ENCODE measurements at places on chromosomes 2 and 18. TPM values are rescaled to one million over a fixed set of nuclear protein-coding genes. Genes with fewer than 3 reads are reported as not detected.

GRCh38 chr2:106094131-106094841, 99.8 kb downstream of the UXS1 start:
- DNase-seq, result no peak

GRCh38 chr2:164065038-164065437, 329.2 kb upstream of the FIGN start:
- DNase-seq, result no peak

- DNase-seq, result no peak
Measured at GRCh38 chr2:226411727-226412360, 387.8 kb downstream of the IRS1 start.

GRCh38 chr2:127671557-127672302, 3.6 kb downstream of the LIMS2 start:
- no peak for DNase-seq

DNA sequence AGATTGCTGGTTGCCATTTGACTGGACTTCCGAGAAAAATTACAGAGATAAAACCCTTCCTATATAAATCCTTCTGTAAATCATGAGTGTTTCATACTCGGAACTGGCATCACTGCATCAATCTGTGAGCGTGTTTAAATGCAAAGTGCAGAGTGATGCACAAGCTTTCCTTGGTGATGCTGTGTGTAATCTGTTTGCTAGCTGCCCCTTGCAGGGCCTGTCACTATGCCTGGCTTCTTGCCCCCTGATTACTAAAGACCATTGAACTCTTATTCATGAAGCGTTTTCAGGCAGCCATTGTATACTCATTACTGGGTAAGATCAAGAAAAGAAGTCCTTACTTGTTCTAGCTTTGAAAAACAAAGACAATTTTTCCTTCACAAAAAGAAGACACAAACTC, 266.9 kb upstream of the FANCL start:
- DNase-seq, result no peak

DNA sequence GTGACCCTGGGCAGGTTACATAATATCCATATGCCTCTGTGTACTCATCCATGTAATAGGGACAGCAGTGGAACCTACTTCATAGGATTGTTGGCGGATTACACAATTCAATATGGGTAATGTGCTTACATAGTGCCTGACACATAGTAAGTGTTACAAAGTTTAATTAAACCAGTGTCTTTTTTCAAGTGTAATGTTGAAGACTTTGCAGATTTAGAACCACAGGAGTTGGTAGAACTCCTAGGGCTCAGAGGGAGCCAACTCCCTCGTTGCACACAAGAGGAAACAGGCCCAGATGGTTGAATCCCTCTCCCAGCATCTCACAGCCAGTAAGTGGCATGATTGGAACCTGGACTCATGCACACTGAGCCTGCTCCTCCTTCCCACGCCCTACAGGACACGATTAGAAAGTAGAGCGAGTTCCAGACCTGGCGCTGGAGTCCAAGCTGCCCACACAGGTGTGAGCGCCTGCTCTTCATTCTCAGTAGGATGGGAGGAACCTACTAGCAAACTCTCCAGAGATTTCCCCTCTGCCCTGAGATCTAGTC, 97.8 kb downstream of the VSNL1 start:
- DNase-seq, result no peak

DNA sequence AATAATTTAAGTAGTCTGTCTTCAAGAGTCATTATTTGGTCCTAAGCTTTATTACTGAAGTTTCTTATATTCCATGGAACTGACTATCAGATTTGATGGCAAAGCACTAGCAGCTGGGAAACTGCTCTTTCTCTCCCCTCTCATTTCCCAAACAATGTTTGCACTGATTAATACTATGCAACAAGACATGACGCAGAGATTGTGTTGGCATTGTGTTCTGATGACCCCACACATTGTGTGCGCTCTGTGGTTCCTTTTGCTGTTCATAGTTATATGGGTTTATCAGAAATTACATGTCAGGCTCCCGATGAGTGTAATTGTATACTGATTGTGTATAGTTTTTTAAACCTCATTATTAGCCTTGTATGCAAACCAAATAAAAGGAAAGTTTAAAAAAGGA, 331.6 kb upstream of the FANCL start:
- DNase-seq, result no peak

DNA sequence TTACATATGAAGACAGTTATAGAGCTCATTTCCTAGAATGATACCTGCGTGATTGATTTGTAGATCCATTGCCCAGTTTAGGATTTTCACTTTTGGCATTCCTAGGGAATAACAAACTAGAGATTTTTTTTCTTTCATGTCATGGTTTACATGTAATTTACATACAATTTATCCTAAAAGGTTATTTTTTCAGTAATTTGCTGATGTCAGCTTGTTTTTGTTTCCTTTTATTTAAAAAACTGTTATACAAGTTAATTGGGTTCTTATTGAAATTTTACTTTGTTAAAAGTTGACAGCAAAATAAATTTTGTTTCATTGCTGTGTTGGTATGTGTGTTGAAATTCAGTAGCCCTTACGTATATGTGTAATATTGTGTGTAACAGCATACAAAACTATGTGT, 23.4 kb downstream of the MTX2 start:
- DNase-seq, result no peak

DNA sequence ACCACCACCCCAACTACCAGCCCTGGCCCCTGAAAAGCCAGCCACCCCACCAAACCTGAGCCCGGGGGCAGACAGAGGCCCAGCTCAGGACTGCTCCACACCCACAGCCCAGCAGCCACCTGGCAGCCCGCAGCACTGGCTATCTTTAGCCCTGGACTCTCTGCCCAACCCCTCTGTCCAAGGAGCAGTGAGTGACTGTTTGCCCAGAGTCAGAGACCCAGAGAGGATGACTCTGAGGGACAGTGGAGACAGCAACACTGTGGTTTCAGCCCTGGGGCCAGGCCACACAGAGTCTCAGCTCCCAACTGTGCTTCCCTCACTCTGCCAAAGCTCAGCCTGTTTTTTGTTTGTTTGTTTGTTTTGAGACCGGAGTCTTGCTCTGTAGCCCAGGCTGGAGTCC, 32.6 kb downstream of the BIN1 start:
- no peak for DNase-seq

DNA sequence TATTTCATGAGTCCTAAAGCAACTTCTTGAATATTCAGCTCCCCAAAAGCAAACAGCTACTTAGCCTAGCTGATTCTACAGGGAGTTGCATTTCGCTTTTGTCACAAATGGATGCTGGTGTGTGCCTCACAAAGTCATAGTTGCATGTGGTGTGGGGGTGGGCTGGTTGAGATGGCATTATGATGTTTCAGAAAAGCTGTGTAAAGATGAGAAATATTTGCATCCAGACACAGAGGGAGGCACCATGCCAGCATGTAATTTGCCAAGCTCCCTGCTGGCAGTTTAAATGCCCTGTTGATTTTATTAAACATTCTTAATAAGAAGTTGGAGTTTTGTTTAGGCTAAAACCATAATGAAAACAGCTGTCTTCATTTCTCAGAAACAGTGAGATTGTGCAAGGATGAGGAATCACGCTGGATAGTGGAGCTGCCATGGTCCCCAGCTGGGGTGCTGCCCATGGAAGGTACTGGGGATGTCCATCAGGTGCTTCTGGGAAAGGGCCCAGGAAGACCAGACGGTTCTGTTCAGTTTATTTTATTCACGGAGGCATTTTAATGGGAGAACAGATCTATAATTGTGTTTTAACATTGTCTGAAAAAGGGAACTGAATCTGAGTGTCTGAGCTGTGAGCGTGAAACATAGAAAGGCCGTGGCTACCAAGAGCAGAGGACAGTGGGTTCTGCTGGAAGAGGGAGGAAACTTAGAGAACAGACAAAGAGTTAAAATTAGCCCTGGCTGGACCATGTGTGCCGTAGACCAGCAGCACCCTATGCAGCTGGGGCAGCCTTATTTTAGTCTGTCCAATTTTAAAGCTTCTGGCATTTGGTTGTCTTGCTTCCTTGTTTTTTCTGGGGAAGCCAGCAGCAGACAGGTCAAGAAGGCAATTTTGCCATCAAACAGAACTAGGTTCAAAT, 177.1 kb downstream of the FAM210A start:
- DNase-seq, result no peak

DNA sequence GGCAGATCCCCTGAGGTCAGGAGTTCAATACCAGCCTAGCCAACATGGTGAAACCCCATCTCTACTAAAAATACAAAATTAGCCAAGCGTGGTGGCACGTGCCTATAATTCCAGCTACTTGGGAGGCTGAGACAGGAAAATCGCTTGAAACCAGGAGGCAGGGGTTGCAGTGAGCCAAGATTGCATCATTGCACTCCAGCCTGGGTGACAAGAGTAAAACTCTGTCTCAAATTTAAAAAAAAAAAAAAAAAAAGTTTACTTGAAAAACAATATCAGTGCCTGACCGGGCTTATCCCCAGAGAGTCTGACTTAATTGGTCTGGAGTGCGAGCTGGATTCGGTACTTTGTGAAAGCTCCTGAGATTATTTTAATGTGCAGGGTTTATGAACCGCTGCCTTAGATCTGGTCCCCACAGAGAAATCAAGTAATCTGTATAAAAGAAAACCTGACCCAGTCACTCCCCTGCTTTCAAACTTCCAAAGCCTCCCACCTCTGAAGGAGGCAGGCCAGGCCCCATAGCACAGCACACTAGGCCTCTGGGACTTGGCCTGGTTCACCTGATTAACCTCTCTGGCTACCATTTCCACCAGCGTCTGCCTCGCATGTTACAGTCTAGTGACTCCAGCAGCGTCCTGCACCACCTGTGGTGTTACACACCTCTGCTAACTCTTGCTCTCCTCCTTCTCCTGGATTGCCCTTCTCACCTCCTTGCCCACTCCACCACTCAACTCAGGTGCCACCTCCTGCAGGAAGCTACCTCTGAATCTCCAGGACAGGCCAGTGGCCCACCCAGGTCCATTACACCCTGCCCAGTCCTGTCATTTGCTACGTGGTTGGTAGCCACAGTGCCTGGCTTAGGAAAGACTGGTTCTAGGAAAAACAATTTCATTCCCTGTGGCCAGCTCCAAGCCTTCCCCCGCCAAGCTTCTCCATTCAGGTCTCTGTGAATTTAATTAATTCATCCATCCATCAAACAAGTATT, 114.3 kb upstream of the PPP1CB start:
- DNase-seq, result no peak

- no peak for DNase-seq
Measured at GRCh38 chr2:109348671-109349502, 219.9 kb downstream of the SH3RF3 start.

- DNase-seq, result no peak
Measured at GRCh38 chr2:231957913-231958763, 3.4 kb upstream of the DIS3L2 start.

Gene TCF23
- total RNA-seq, result 0.50 TPM

Gene IL1R1
- 142 TPM for total RNA-seq

Gene ZC3H8
- 6.8 TPM for total RNA-seq

Gene LYG1
- total RNA-seq, result 1.4 TPM

Gene SAG
- not detected for total RNA-seq

Gene GNLY
- total RNA-seq, result 9.2 TPM
